T-helper 9 cell (primary cell): ENCODE measurements at places on chromosomes 2 and 18.

GRCh38 chr2:56626927-56627326 lies 443.1 kb downstream of the CCDC85A start:
- DNase-seq: no peak

DNA sequence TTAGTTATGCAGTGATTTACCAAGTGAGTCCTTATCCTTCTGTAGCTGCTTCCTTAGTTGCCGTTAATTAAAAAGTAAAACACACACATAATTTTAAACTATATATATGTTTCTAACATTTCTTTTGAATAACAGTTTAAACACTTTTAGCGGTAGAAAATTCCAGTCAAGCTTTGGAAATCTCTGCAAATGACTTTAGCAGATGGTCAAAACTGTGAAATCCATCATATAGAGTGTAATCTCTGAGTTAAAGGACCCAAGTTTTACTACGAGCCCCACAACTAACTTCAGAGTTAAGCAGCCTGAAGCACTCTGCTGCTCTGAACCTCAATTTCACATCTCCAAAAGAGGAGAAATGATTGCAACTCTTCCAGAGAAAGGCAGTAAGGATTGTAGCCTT lies 96.2 kb downstream of the FTCDNL1 start:
- no peak for DNase-seq

- no peak for DNase-seq
Observed at GRCh38 chr2:191177751-191178736, 27.2 kb upstream of the STAT4 start.

GRCh38 chr2:10668402-10669012 lies 21.3 kb downstream of the NOL10 start:
- DNase-seq: no peak

DNA sequence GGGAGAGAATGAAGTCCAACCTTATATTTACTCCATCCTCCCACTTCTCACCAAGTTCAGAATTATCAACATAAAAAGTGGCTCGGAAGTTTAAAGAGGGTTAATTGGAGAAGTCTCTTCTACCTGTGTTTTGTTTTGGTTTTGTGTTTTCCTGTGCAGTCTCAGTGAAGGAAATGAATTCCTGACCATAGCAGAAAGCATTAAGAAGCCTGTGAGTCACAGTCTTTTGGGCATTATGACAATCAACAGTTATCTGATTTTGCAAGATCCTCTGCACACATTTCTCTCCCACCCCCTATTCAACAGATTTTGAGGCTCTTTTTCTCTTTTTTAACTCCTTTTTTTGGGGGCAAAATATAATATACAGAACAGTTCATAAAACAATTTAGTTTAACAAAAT lies 8.6 kb upstream of the RPL37A start:
- no peak for DNase-seq

- DNase-seq: no peak
Observed at GRCh38 chr2:11305958-11306357, 38.5 kb downstream of the ROCK2 start.

DNA sequence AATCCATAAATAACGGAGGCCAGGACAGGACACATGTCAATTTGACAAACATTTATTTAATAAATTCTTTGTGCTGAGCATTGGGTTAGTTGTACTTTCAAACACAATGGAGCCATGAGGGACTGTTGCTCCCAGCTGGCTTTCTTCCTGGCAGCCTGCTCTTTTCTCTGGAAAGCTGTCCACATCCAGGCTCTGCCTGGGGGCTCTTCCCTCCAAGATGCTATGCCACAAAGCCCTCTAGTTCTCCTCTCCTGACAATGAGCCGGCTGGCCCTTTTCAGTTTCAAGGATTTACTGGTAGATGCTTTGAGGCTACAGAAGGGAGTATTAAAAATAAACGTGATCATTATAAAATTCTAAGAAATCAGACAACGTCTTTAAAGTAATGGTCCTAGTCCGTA lies 44.1 kb upstream of the SLC14A2 start:
- no peak for DNase-seq
